Right renal pelvis (tissue), 4 donors: ENCODE measurements at places on chromosomes 4 and X. TPM values are rescaled to one million over a fixed set of nuclear protein-coding genes. Genes with fewer than 3 reads are reported as not detected.
A peak's percentile ranks its signal among the peaks of the same experiment; 100 is the strongest.

DNA sequence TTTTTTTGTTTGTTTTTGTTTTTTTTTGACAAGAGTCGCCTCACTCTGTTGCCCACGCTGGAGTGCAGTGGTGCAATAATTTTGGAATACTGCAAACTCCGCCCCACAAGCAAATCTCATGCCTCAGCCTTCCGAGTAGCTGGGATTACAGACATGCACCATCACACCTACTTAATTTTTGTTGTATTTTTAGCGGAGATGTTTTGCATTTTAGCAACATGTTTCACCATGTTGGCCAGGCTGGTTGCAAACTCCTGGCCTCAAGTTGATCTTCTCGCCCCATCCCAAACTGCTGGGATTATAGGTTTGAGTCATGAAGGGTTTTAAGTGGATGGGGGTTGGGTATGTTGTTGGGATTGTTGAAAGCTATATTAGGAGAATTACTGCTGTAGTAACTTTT, 270.9 kb upstream of the LCORL start:
- DNase-seq, result no peak

DNA sequence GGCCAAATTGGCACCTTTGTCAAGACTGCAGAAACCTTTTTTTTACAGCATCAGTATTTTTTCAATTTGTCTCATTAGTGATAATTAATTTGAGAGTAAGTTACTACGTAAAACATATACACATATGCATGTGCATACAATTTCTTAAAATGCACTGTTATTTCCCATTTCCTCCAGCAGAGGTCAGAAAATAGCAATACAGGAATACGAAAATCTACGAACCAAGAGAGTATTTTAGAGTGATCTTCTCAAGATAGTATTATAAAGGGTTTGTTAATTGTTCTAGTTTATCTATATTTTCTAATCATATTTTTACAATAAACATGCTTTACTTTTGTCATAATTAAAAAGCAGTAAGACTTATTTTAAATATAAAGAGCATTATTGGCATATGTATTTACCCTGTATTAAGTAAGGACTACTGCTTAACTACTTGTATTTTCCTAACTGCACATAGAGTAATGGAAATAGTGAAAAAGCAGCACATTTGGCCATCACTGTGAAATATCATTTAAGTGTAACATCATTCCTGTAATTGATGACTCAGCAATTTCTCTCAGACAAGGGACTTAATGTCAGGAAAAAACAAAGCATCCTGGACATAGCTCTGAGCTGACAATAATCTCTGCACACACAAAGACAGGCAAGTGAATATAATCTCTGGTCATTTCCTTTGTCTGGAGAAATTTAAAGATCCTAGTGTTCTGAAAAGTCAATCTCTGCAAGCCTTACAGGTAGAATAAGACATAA, 45.6 kb downstream of the MAOB start:
- no peak for DNase-seq

The MGAT4D gene
- not detected for polyA plus RNA-seq

- DNase-seq, result no peak
These were observed 34.1 kb upstream of the AFF2 start for GRCh38 chrX:148466292-148466691.

The SPIN2A gene
- polyA plus RNA-seq, result 3.2 TPM

- peak; percentile 14 for DNase-seq
These were observed 70.2 kb upstream of the MAP3K15 start for GRCh38 chrX:19585332-19586082.

DNA sequence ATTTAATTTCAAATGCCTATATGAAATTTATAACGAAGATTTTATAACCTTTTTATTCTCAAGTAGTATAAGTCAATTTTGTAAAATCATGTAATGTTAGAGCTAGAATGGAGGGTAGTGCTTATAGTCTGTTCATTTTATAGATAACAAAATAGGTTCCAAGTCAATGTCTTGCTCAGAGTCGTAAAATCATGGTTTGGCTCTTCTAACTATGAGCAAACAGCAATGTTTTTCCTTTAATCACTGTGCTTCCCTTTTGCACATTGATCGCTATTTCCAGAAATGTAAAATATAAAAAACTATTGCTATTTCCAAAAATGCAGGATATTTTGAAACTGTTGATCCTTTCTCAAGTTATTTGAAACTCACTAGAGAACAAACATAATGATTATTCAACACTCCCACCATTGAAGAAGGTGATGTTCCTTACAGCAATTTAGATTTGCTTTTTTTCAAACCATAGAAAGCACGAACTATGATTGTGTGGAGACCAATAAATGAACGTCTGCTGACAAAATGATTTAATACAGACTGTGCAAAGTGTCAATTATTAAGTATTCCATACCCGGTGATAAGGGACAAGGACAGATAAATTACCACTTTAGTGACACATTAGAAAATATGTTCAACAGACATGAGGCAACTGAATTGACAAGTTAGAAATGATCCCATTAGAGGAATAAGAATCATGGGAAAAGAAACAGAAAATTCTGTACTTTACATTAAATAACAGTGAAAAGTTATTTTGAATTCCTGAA, 412.1 kb upstream of the TECRL start:
- no peak for DNase-seq

The SERPINA7 gene
- 0.17 TPM for polyA plus RNA-seq

GRCh38 chr4:185424905-185425646, 688 bp downstream of the UFSP2 start:
- peak; percentile 40 for DNase-seq

DNA sequence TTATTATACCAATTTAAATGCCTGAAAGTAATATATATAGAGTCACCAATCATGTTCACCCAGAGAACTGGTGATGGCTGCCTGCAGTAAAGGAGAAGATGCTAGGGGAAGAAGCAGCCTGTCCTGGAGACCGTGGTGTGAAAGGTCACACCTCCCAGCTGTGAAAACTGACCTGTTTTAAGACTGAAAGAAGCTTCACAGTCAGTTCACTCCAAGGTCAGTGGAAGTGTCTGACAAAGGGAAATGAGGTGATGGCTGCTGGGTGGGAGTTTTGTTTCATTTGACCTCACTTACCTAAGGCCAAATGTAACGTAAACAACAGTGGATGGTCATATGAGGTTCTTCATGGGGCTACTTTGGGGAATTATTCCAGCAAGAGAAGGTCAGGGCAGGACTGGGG, 352.1 kb upstream of the GATB start:
- no peak for DNase-seq

The RHOXF2 gene
- not detected for polyA plus RNA-seq

The SNCA gene
- polyA plus RNA-seq, result 51.8 TPM

DNA sequence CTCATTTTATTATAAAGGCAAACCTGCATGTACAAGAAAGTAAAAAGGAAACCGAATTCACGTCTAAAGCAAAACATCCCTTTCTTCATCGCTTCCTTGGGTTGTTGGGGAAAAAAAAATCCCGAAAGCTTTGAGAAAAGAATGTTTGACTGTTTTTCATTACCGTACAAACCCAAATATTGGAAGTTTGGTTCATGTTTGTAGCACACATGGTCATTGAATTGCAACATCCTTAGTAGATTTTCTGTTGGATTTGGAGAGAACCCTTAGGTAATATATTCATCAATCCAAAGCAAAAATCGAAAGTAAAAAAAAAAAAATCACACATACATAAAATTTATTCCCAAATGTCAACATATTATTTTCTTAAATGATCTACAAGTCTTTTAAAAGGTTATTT, 420.3 kb downstream of the MAPK10 start:
- DNase-seq, result no peak

DNA sequence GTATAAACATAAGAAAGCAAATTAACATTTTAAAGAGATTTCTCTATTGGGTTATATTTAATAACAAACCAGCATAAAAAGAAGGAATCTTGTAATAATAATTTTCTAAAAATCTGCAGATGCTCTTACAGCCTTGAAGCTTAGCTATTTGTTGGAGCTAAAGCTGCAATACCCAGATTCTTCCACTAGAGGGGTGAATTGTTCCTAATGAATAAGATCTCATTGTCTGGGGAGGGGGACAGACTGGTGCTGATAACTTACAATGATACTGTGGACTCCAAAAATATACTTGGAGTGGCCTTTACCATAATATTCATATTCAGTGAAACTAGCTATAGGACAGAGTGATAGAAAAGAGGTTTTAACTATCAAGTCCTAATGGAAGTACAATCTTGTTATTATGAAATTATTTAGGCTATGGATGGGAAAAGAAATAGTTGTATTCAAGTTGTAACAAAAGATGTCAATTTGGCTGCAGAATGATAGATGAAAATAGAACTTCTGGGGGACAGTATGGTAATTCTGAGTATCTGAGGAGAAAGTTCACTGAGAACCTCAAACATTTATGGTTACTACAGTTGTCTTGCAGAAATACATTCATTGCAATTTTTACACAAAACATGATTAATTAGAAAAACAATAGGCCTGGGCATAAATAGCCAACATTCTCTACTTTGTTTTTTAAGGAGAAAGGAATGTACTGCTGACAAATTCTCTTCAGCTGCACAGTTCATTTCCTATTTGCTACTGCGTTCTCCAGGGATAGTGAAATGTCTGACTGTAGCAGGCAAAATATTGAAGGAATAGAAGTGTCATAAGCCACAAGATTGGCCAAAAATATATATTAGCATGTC, 443.3 kb downstream of the GBA3 start:
- peak; percentile 39 for DNase-seq

The TMEM150C gene
- polyA plus RNA-seq, result 27.4 TPM

- no peak for DNase-seq
These were observed 1.7 kb downstream of the GPRIN3 start for GRCh38 chr4:89305712-89306437.

The WDR17 gene
- polyA plus RNA-seq, result 7.6 TPM

- no peak for DNase-seq
These were observed 44.0 kb upstream of the MXD4 start for GRCh38 chr4:2305766-2306501.

The ETDB gene
- polyA plus RNA-seq, result not detected

DNA sequence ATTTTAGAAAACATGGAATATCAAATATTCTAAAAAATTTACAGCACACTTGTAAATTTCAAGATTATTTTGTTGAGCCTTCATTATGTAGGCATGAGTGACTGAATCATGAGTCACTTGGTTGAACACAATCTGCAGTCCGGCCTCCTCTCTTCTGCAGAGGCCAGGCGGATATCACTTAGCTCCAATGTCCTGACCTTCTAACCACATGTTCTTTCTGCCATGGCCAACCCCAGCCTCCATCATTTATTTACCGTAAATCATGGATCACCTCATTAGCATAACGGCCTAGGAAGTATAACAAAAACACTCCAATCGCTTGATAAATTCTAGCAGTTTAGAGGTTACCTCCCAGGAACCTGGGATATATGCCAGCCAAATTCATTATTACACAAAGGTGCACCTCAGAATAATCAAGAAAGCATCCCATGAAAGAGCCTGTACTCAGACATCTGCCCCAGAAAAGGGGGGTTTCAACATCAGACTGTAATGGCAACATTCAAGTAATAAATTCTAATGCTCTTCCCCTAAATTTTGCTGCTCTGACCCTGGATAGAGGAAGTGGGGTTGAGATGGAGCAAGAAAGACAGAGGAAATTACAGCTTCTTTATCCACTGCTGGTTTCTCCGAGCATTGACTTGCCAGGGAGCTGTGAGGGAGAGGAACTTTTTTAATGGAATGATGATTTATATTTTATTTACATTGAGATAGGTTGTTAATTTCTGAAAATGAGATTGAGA, 2153.6 kb upstream of the AGA start:
- DNase-seq, result no peak

The FGFR3 gene
- 128 TPM for polyA plus RNA-seq

- no peak for DNase-seq
These were observed 342.9 kb downstream of the GBA3 start for GRCh38 chr4:23035521-23036056.

- DNase-seq, result no peak
These were observed 15.7 kb downstream of the TIGD4 start for GRCh38 chr4:152763796-152764195.

DNA sequence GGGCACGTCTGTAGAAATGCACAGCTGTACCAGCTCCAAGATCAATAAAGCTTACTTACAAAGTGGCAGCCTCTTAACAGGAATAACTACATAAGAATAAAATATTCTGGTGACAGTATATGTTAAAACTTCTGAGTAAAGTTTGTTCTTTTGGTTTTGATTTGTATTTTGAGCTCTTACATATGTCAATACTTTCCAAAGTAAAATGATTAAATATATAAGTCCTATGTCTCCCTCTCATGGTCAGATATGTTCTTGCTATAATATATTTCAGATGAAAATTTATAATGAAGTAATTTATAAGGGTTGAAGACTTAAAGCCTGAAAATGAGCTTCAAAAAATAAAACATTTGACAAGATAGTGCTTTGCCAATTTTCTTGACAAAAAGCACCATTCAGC, 254.4 kb downstream of the NPFFR2 start:
- DNase-seq, result no peak

- DNase-seq, result no peak
These were observed 274.9 kb upstream of the PPARGC1A start for GRCh38 chr4:24164797-24165196.

The MAMLD1 gene
- 7.3 TPM for polyA plus RNA-seq

DNA sequence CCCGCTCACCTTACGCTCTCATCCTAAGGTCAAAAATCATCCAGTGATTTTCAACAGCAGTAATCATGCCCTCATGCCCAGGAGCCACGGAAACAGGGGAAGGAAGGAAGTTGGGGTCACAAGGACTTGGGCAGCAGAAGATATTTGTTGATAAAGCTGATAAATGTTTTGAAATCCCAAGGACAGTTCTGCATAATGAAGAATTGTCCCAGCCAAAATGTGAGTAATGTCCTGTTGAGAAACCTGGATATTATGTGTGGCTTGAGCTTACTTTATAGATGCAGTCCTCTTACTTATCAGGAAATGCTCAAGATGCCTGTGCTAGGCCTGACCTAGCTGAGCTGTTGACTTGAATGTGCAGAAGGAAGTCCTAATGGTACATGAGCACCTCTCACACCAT, 263.0 kb upstream of the ZFP42 start:
- no peak for DNase-seq

The MXRA5 gene
- 7.5 TPM for polyA plus RNA-seq

The NEK1 gene
- 21.8 TPM for polyA plus RNA-seq

The RNF150 gene
- 26.6 TPM for polyA plus RNA-seq

The DMRTC1 gene
- polyA plus RNA-seq, result 0.29 TPM

The ADGRG4 gene
- not detected for polyA plus RNA-seq

DNA sequence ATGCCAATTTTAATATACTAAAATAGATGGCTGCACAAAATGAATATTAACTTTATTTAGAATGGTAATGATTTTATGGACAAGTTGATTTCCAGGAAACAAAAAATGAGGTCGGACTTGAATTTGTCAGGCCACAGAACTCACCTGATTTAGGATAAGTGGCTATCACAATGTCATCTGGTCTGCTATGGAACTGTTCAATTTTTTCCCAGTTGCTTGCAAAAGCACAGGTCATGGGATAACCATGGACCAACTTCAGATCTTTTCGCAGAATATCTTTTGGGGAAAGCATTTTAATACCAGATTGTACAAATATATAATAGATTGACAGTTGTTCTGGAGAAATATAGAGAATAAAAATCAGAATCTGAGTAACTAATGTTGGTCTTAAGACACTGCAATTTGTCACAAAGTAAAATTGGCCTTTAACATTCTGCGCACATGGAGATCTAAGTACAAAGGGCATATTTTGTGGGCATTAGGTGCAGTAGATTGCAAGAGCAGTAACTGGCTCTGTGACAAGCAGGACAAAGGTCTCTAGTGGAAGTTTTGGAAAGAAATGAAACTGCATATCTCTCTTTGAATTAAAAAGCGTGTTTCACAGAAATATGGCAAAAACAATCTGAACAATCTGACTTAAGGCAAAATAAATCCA, 5.4 kb downstream of the SULT1B1 start:
- no peak for DNase-seq

The POU4F2 gene
- polyA plus RNA-seq, result not detected

GRCh38 chr4:60657807-60658206, 542.3 kb upstream of the ADGRL3 start:
- no peak for DNase-seq
